ENCODE measurements at places on chromosomes 6 and 20. TPM values are rescaled to one million over a fixed set of nuclear protein-coding genes. Genes with fewer than 3 reads are reported as not detected.

Gene WFDC10A
- total RNA-seq = not detected

DNA sequence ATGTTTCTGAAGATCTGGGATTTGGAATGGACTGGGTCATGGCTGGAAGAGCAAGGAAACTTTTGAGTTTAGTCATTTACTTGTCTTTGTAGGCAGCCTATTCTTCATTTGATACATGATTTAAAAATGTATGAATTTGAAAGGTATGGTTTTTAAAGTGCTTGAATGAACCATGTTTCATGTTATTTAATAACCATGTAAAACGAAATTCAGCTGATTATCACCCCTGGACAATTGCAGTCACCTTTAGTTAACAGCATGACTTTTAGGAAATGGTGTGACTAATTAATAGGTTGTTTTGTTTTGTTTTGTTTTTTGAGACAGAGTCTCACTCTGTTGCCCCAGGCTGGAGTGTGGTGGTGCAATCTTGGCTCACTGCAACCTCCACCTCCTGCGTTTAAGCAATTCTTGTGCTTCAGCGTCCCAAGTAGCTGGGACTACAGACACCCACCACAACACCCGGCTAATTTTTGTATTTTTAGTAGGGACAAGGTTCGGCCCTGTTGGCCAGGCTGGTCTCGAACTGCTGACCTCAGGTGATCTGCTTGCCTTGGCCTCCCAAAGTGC lies 2.1 kb downstream of the STX11 start:
- no peak for DNase-seq

Gene TPX2
- total RNA-seq = 0.78 TPM

DNA sequence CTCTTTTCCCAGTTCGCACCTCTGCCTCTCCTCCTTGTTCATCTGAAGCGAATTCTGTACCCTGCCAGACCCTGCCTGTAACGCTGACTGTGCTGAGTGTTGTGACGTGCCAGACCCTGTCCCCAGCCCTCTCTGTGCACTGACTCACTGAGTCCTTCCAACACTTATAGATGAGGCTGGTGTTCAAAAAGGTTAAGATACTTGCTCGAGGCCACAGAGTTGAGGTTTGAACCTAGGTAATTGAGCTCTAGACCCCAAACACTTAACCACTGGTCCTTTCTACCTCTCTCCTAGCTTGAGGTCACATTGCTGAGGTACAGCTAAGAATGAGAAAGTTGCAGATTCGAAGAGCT lies 45.7 kb upstream of the NEDD9 start:
- DNase-seq = no peak

Gene CYP24A1
- total RNA-seq = not detected

GRCh38 chr6:125809570-125810170 lies 18.9 kb downstream of the NCOA7 start:
- DNase-seq = no peak

GRCh38 chr20:54474046-54474445 lies 1.3 kb upstream of the DOK5 start:
- no peak for DNase-seq

Gene MUC21
- not detected for total RNA-seq

DNA sequence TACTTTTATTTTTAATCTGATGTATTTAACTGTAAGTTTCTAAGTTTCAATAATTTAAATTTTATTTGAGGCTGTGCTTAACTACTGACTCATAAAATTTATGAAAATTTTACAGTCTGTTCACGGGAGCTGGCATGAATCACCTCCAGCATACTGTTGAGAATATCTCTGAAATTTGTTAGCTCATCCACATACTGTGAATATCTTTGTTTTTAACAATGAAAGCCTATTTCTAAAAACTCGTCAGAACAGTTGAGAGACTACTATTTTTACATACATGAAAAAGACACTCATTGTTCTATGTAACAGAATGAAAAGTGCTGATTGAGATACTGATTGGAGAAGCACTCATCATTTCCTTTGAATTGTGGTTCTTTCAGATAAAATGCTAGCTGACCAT lies 749.3 kb downstream of the TENT5A start:
- no peak for DNase-seq

Gene RBM24
- 221 TPM for total RNA-seq

DNA sequence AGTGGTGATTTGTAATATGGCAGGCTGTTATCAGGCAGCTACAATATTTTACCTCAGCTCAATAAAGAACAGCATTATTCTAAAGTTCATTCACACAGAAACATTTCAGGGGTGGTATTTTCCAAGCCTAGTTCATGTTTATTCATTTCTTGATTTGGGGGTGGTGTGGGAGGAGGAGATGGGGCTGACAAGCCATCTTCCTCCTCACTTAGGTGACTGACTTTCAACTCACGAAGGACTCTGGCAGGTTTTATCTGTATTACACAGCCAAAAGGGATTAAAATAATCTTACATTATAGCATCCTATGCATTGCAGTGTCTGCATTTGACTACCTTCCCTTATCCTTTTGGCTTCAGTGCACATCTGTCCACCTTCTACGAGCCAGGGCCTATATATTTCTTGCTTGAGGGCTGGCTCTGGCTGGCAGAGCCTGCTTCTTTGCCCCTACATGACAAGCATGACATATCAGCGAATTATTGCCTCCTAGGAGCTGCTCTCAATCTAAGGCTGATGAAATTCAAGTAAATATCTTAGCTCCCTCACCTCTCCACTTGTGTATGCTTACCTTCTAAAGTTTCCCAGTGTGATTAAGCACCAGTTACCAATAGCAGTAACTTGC lies 20.0 kb downstream of the KHDRBS2 start:
- no peak for DNase-seq

DNA sequence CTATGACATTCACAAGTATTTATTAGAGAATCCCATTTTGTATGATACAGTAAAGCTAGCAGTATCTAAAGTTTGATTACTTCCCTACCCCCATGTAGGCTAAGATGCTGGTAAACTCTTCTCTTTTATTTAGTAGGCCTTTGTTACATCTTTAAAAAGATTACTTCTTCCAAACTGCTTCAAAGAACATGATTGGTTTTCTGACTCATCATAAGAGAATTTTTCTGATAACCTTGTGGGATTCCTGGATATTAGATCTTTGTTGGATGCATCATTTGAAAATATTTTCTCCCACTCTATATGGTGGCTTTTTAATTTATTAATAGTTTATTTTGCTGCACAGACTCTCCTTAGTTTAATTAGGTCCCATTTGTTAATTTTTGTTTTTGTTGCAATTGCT lies 898.3 kb upstream of the ADGRB3 start:
- no peak for DNase-seq

- DNase-seq = no peak
Measured at GRCh38 chr6:78589436-78589835, 277.9 kb upstream of the IRAK1BP1 start.

GRCh38 chr20:46243707-46244628 lies 64.3 kb downstream of the CDH22 start:
- no peak for DNase-seq

DNA sequence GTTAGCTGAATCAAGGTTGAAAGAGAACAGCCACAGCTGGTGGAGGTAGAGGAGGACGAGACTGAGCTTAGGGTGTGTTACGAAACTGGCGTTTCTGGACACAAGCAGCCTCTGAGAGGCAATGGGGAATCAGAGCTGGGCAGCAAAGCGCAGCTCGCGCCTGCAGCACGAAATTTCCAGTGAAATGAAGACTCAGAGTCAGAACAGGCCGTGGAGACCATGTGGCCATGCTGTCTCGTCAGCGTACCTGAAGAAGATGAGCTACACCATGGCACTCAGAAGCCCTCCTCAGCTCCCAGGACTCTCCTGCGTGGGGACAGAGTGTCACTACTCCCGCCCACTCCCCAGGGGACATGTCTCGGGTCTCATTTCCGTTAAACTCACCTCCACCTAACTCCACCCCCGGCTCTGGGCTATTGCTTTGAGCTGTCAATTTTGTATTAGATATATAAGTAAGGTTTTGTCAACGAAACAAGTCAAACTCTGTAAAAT lies 256.9 kb downstream of the ERMARD start:
- DNase-seq = no peak

- no peak for DNase-seq
Measured at GRCh38 chr6:153160221-153160620, 29.1 kb upstream of the RGS17 start.

DNA sequence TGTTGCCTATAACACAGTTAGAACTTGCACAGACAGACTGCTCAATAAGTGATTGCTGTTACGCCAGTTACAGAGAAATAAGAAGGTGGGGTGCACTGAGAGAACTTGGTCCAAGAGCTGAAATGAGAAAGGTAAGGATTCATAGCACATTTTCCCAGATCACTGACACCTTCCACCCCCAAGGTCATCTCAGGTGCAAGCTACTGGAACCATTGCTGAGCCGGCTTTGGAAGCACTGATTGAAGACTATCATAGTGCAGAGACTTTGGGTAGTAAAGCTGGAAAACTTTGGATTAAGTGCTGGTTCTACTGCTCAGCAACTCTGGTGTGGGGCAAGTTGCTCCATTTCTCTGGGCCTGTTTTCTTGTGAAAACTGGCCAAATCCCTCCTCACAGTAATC lies 38.1 kb downstream of the STK35 start:
- DNase-seq = no peak

Gene NRSN1
- not detected for total RNA-seq

Gene HSPA1L
- total RNA-seq = 2.4 TPM

Gene HTR1E
- total RNA-seq = not detected

DNA sequence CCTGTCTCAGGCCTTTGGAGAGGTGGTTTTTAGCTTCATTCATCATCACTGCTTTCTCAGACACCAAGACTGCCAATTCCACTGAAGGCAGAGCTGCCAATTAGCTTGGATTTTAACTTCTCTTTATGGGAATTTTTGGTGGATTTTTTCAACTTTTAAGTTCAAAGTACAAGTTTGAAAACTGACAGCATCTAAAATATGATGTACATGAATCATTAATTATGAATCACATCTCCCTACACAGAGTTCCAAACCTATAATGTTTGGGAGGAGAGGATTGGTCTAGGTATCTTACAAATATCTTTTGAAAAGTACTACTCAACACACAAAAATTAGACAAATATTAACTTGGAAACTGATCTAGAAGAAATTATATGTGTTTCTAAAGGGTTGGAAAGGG lies 25.5 kb downstream of the CNKSR3 start:
- no peak for DNase-seq

GRCh38 chr6:53067849-53068361 lies 2.7 kb downstream of the FBXO9 start:
- no peak for DNase-seq

- no peak for DNase-seq
Measured at GRCh38 chr20:34179637-34180360, 61.4 kb upstream of the ASIP start.

GRCh38 chr20:49915118-49915379 lies 280 bp downstream of the SPATA2 start:
- DNase-seq = no peak

DNA sequence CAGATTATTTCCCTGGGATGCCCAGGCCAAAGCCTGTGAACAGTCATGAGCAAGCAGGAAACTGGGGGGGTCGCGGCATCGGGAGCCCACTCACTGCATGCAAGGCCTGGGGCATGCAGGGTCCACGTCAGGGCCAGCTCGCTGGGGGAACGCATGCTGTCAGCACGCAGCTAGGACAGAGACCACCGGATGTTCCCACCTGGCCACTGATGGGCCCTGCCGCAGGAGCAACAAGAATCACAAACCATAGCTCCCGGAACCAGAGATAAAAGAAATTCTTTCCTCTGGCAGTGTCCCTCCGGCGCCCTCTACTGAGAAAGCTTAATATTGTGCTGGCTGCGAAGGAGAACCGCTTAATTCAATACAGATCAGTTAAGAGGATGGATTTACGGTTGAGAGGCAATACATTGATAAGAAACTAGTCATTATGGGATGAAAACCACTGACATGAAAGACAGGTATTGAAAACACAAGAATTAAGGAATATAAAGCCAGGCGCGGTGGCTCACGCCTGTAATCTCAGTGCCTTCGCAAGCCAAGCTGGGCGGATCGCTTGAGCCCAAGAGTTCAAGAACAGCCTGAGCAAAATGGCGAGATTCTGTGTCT lies 32.6 kb downstream of the C6orf15 start:
- DNase-seq = no peak

GRCh38 chr6:160960839-160961238 lies 30.7 kb upstream of the MAP3K4 start:
- DNase-seq = no peak

DNA sequence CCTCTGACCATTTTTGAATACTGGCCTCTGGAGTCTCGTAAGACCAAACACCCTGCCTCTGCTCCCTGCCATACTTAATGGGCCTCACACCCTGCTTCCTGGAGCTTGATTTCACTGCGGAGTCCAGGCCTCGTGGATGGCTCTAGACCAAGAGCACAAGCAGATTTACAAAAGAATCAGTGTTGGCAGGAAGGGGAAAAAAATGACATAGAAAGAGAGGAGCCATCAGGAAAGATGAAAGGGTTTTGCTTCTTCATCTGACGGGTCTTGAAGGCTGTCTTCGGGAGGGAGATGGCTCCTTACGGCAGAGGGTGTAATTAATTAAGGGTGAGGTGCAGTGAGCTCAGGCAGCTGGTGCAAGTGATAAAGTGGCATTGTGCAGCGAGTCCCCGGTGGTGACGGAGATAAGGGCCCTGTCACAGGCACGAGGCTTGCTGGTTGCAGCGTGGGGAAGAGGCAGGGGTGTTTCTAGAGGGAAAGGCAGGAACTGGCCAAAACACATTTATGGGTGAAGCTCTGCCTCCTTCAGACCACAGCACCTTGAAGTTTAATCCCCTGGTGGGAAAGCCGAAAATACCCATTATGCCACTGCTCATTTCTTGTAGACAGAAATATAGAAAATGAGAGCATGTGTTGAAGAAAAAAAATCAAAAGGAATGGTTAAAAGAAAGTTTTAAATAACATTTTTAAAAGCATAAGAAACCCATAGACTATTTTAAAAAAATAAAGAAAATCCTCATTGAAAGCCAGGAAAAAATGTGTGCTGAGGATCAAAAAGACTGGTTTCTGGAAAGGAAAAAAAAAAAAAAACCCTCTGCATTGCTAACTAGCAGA lies 128.6 kb upstream of the LRFN2 start:
- no peak for DNase-seq

Gene PPARD
- total RNA-seq = 19.0 TPM

Gene ADGRB3
- total RNA-seq = 0.51 TPM

DNA sequence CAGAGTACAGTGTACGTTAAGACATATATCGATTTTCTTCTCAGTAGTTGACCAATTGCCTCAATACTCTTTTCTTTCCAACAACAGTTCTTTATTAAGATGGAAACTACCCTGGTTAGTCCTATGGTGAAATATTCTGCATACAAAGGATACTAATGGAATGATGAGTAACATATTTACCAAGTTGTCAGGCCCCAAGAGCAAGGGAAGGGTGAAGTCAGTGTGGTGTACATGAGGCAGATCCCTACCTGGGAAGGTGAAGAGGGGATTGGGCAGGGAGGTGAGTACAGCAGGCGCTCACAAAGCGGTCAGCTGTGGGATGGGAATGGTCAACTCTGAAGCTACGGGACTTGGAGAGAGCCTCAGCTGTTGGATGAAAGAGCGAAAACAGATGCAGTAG lies 29.7 kb downstream of the GJA1 start:
- DNase-seq = no peak

Gene EZR
- 141 TPM for total RNA-seq
